ENCODE measurements at places on chromosomes 2 and 18.

DNA sequence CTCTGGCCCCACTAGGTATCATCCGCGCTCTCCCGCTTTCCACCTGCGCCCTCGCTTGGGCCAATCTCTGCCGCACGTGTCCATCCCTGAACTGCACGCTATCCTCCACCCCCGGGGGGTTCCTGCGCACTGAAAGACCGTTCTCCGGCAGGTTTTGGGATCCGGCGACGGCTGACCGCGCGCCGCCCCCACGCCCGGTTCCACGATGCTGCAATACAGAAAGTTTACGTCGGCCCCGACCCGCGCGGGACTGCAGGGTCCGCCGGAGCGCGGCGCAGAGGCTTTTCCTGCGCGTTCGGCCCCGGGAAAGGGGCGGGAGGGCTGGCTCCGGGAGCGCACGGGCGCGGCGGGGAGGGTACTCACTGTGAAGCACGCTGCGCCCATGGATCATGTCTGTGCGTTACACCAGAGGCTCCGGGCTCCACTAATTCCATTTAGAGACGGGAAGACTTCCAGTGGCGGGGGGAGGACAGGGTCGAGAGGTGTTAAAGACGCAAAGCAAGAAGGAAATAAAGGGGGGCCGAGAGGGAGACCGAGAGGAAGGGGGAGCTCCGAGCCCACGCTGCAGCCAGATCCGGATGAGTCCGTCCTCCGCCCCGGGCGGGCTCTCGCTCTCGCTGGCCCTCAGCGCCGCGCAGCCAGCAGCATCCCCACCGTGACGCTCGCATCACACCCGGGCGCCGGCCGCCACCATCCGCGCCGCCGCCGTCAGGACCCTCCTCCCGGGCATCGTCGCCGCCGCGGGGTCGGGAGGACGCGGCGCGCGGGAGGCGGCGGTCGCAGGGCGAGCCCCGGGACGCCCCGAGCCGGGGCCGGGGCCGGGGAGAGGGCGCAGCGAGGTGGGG, 664 bp downstream of the NETO1 start:
- peak; percentile 12 for DNase-seq

DNA sequence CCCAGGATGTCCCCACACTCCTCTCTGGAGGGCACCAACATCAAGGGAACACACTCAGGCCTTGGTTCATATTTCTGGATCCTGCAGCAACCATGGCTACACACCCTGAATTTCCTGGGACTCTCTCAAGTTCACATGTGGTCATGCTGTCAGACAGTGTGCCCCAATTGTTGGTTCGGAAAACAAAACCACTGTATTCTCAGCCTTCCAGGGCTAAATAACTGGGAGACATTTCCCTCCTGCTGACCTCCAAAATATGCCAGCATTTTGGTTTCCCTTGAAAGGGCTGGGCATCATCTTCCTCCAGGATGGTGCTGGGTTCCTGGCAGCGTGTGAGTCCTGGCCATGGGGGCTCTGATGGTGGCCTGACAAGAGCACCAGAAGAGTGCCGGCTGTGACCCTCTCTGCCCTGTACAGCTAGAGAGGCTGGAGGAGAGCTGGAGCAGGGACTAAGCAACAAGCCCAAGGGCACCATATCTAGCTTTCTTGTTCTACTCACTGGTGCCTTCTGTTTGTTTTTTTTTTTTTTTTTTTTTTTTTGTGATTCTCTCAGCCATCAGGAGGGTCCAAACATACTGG, 37.5 kb upstream of the WIPF1 start:
- no peak for DNase-seq

GRCh38 chr2:118300832-118301231, 212.6 kb downstream of the INSIG2 start:
- DNase-seq = no peak

- no peak for DNase-seq
Observed at GRCh38 chr2:138275881-138276280, 225.7 kb upstream of the SPOPL start.

DNA sequence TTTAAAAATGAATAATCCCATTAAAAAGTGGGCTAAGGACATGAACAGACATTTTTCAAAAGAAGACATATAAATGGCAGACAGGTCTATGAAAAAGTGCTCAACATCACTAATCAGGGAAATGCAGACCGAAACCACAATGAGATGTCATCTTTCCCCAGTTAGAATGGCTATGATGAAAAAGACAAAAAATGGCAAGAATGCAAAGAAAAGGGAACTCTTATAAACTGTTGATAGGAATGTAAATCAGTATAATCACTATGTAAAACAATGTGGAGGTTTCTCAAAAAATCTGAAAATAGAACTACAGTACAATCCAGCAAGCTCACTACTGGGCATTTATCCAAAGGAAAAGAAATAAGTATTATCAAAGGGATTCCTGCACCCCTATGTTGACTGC, 169.2 kb downstream of the METTL4 start:
- no peak for DNase-seq

GRCh38 chr2:47631792-47632398, 151.1 kb upstream of the MSH6 start:
- DNase-seq = no peak

GRCh38 chr2:133641942-133642725, 73.9 kb upstream of the NCKAP5 start:
- no peak for DNase-seq

DNA sequence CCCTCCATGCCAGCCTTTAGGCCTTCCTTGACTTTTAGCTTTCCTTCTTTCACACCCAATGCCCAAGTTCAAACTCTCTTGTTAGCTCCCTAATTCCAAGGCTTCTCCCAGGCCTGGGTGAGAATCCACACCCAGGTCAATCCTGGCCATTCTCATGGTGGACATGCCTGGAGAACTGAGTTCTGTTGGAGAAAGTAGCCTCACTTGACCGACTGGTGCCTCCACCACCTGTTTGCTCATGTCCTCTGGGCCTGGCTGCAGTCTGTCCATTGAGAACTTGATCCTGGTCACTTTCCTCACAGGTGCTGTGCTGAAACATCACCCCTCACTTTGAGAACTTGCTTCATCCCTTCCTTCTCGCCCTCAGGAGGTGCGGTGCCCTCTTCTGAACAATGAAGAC, 189.1 kb upstream of the TWIST2 start:
- no peak for DNase-seq

- no peak for DNase-seq
Observed at GRCh38 chr2:79620679-79621078, 107.8 kb downstream of the CTNNA2 start.

DNA sequence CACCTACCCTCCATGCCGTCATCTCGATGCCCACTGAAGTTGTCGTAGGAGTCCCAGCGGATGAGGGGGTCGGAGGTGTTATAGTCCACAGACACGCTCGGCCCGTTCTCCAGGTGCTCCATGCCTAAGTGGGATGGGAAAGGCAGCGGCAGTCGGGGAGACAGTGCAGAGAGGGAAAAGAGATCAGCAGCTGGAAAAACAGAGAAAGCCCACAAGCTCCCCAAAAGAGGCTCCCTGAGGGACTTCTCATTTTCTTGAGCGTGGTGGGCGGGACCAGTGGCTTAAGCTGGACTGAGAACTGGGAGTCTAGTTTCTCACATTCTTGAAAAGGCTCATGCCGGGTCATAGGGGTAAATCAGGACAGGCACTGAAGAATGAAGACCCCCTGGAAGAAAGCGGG, 121.9 kb downstream of the TNS1 start:
- no peak for DNase-seq

DNA sequence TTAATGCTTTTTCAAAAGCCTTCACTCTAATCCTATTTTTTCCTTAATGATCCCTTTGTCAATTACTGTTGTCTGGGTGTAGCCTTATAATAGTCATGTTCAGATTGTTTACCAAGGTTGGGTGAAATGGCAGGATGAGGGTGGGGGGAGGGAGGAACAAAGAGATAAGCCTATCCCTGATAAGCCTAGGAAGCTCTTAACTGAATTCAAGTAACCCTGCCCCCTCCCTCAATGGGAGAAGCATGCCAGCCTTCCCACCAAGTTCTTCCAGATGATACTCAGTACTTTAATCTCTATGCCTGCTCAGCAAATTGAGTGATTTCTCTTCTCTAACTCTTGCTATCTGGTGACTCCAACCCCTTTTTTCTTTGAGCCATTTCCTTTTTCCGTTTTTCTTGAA, 180.3 kb upstream of the ETAA1 start:
- DNase-seq = no peak
